T-helper 2 cell (primary cell): ENCODE measurements at places on chromosomes 7 and 10.

DNA sequence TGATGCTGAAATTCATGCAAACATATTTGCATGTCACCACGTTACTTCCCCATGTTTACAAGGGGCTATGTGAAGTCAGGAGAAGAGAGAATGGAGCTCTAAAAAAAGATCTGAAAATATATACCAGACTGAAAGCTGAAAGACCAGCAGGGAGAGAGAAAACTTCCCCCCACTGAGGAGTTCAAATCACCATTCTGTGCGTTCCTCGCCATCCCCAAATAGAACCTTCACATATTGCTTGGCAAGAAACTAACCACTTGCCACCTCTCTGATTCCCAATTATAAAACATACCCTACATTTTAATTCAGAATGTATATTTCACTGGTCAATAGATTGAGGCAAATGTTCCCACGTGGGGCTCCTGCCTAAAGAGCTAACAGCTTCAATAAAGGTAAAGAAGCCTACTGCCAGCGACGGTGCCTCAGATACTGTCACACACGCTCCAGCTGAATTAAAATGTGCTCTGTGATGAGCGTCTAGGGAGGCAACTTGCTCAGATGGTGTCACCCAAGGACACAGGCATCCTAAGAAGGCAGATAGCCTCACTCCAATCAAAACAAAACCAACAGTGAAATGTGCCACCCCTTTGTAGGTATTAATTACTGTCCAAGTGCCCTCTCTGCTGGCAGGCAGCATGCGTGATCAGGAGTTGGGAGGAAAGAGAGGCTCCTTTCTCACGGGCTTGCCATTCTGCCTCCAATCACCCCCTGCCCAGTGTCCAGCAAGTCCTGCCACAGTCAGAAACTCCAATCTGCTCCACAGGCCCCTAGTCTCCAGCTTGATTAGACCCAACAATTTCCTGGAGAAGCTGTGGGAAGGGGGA lies 298.2 kb downstream of the GRID1 start:
- no peak for DNase-seq

DNA sequence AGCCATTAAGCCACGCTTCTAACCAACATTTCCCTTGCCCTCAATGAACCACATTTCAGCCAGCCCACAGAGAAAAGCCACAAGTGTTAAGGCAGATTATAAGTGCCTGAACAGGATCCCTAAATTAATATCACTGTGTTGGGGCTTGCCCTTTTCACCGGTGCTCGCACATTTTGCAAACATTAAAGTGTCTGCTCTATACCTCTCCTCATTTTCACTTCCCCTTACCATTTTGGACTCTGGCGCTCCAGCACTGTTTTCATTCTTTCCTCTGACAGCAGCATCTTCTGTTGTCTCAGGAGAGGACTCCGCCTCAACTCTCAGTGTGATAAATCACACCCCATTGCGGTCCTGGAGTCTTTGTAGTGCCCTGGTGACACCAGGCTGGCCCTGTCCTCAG lies 274.2 kb downstream of the BAMBI start:
- no peak for DNase-seq

- peak; percentile 99 for DNase-seq
These were observed at the start of gene MYO1G for GRCh38 chr7:44978511-44979366. TSS of gene MYO1G (minus strand) at chr7:44979015. CDS start at chr7:44978961, 54 bp downstream.

DNA sequence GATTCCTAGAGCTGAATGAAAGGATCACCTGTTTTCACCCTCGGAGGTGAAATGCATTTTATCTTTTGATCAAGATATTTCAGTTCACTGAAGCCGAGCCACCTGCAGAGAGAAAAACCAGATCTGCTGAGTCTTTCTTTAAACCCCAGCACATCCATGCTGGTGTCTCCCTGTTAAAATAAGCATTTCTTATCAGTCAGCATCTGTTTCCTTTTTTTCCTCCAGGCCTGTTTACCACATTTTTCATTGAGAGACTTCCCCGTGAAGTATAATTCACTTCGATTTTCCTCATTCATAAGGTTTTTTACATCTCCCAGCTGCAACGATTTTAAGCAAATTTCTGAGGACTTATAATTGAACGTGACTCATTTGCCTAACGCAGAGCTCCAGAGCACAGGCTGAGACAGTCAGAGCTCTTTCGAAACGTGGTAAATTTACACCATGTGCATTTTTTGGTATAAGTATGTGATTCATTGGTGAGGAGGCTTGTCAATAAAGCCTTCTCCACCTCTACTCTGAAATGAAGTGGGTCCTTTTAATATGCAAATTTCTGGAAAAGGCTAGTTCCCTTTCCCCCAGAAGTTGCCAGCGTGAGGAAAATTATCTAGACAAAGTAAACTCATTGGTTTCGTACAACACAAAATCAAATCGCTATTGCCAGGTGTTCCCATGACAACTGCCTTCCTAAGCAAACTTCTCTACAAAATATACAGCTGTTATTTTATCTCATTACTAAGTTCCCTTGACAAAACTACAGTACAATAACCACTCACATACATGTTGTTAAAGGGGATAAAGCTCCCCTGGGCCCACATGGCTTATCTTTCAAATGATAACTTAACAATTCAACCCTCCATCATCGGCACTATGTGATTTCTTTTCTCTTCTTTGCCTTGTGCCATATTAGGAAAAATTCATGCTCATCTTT lies 374.8 kb upstream of the AKR1E2 start:
- DNase-seq = no peak

DNA sequence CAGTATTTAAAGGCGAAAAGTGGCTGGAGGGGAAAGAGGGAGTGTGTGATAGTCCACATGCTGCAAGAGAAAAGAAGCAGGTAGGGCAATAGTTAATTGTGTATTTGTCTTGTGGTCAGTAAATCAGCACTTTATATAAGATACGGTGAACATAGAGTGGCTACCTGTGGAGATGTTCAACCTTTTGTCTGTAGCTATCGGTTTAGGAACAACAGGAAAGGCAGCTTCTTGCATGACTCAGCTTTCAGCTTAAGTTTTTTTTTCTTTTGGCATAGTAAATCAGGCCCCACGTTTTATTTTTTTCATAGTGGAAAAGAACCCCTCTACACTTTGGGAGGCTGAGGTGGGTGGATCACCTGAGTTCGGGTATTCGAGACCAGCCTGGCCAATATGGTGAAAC lies 14.2 kb upstream of the MTPN start:
- no peak for DNase-seq
